ENCODE measurements at places on chromosomes 3 and 15.
A peak's percentile ranks its signal among the peaks of the same experiment; 100 is the strongest.

DNA sequence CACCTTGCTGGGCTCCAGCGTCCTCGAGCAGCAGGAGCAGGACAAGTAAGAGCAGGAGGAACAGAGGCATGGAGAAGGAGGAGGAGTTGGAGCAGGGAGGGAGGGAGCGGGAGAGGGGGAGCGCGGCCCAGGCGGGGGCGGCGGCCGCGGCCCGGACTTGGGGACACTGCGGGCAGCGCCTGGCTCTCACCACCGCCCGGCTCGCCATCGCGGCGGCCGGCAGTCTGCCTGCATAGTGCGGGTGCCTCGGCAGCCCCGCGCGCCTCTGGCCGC lies 440 bp downstream of the DCBLD2 start:
- DNase-seq, result no peak

DNA sequence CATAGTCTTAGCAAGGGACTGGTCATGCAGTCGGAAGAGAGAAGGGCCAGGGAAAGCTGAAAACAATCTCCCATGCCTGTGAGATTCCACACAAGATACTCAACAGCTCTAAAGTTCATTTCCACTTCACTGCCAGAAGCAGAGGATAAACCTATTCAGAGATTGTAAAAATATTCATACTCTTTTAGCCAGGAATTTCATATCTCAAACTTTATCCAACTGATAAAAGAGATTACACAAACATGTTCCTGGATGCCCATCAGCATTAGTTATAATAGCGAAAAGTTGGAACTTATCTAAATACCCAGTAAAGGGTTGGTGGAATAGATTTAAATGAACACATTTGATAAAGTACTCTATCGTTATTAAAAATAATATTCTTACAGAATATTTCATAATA lies 75.2 kb upstream of the ARHGEF3 start:
- DNase-seq, result no peak

- no peak for DNase-seq
Measured at GRCh38 chr3:88988906-88989305, 118.5 kb upstream of the EPHA3 start.

DNA sequence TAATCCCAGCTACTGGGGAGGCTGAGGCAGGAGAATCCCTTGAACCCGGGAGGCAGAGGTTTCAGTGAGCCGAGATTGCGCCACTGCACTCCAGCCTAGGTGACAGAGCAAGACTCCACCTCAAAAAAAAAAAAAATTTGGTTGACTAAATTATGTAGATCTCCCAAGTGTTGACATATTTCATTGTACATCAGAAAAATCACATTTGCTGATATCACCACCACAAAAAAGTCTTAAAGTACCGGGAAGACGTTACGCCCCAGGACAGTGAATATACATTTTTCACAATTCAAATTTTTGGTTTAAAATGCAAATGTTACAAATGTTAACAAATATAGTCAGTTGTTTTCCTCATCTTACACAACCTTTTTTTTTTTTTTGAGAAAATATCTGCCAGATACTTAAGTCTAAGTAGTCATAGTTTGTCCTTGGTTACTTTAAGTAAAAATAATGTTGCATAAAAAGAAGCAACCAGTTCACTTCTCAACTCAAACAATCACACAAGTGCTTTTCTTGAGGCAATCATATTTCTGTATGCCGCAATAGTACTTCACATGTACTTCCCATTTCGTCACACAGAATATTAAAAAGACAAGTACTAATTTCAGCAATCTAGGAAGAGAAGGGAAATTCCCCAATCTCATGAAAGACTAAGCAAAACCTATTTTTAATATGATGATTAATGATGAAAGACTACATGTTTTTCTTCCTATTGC lies 41.0 kb upstream of the TCF12 start:
- DNase-seq, result peak; percentile 57

GRCh38 chr3:154931484-154931883 lies 148.6 kb upstream of the MME start:
- no peak for DNase-seq

DNA sequence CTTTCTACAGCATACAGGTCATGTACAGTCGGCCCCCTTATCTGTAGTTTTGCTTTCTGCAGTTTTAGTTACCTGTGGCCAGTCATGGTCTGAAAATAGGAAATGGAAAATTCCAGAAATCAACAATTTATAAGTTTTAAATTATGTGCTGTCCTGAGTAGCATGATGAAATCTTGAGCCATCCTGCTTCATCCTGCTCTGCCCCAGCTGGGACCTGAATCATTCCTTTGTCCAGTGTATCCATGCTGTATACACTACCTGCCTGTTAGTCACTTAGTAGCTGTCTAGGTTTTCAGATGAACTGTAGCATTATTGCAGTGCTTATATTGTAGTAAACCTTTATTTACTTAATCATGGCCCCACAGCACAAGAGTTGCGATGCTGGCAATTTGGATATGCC lies 44.8 kb downstream of the AP4E1 start:
- DNase-seq, result no peak

- no peak for DNase-seq
Measured at GRCh38 chr3:45874677-45875346, 11.5 kb upstream of the CCR9 start.

GRCh38 chr3:13688034-13688433 lies 139.1 kb downstream of the FBLN2 start:
- no peak for DNase-seq

- peak; percentile 15 for DNase-seq
Measured at GRCh38 chr15:86650094-86650493, 570.4 kb downstream of the AGBL1 start.

DNA sequence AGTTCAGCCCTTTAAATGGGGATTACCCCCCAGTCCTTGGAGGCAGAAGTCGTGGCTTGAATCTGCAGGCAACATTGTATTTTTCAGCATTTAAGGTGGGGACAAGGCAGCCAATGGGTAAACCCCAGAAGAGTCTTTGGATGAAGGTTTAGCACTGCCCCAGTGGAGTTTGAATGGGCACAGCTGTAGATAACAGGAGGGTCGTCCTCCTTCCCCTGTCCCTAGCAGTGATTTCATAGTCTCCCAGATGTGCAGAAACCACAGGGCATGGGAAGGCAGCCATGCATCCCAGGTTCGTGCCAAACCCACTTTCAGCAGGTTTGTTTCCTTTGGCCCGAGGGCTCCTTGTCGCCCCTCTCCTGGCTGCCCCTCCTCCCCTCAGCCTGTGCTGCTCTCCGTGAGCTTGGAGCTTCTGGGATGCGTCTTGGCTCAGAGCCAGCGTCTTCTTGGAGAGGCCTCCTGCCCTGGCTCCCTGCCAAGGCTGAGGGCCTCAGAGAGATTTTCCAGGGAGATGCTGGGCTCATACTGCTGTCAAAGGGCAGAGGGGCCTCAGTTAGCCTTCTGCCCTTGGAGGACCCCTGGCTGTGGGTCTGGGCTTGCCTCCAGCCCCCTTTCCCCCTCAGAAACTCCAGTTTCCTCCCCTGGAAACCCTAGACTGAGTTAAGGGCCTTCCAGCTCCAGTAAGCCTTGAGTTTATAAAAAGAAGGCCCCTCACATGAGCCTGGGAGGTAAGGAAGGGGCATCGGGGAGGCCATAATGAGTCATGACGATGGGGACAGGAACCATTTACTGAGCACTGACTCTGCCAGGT lies 48.9 kb upstream of the POLG start:
- DNase-seq, result no peak

DNA sequence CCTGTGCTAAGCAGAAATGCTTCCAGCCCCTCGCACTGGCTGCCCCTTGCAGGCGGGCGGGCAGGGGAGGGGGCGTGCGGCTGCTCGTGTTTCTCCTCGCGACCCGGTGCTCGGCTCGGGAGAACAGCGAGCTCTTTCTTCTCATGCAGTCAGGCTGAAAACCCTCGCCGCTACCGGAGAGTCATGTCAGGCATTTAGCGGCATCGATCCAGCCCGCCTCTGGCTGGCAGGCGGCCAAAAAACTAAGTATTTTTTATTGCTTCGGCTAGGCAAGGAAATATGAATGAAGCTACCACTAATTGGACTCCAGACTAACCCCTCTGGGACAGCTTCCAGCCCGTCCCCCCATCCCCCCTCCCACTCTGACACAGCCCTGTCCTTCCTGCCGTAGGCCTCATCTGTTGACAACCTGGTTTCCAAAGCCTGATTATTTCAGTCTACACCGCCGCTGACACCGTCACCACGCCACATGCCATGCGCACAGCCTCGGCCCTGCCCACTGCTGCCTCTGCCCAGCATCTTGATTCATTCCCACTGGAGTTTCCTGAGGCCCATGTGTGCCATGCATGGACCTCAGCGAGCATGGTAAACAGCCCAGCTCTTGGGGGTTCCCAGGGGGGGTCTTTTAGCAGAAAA lies 35.3 kb downstream of the TLE3 start:
- DNase-seq, result no peak

DNA sequence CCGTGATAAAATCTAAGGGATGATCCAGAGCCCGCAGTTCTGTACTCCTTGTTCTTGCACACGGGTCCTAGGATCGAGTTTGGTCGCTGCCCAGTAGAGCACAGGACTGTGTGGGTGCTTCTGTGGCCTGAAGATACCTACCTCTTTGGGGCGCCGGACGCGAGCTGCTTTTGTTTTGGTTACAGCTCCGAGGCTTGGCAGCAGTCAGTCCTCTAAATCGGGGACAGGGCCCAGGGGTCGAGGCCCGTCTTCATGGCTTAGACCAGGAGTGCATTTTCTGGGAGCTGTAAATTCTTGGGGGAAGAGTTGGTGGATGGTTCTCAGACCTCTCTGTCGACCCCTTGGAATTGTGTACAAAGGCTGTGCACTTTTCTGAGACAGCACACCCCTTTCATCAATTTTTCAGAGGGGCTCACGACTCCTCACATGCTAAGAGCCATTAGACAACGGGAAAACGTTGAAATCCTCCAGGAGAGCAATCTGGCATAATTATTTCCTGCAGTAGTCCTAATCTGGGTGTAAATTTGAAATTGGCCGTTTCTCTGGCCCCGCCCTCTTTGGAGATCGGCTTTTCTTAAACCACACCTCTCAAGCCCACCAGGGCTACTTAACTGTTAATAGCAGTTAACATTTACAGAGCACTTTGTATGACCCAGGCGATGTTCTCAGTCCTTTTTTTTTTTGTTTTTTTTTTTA lies 928 bp downstream of the CEP97 start:
- peak; percentile 23 for DNase-seq

DNA sequence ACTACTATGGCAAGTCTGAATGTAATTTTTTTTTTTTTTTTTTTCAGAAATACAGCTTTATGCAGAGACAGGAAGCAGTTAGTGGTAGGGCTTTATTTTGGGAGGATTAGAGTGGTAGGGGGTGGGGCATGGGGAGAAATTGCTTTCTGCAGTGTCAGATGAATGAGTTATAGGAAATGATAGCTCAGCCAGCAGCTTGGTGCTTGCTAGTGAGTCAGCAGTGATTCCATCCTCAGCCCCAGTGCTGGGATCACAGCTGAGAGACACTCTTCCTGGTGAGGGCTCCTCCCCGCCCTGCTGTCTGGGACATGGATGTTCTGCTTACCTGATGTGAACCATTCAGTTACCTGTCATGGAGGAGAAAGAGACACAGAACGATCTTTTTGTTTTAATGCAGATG lies 39.6 kb downstream of the SEMA6D start:
- DNase-seq, result no peak

GRCh38 chr3:44995142-44995770 lies 19.2 kb downstream of the EXOSC7 start:
- no peak for DNase-seq

DNA sequence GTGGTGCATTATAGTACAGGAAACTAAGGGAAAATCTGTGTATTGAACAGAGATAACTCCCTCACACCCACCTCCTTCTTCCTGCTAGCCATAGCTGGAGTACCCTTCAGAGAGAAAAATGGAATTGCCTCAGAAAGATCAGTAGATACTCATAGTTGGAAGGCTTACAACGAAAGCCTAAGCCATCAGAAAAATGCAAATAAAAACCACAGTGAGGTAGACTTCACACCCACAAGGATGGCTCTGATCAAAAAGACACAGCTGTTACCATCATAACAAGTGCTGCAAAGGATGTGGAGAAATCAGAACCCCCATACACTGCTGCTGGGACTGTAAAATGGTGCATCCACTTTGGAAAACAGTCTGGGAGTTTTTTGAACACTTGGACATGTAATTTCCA lies 7.4 kb upstream of the DLG1 start:
- DNase-seq, result no peak

DNA sequence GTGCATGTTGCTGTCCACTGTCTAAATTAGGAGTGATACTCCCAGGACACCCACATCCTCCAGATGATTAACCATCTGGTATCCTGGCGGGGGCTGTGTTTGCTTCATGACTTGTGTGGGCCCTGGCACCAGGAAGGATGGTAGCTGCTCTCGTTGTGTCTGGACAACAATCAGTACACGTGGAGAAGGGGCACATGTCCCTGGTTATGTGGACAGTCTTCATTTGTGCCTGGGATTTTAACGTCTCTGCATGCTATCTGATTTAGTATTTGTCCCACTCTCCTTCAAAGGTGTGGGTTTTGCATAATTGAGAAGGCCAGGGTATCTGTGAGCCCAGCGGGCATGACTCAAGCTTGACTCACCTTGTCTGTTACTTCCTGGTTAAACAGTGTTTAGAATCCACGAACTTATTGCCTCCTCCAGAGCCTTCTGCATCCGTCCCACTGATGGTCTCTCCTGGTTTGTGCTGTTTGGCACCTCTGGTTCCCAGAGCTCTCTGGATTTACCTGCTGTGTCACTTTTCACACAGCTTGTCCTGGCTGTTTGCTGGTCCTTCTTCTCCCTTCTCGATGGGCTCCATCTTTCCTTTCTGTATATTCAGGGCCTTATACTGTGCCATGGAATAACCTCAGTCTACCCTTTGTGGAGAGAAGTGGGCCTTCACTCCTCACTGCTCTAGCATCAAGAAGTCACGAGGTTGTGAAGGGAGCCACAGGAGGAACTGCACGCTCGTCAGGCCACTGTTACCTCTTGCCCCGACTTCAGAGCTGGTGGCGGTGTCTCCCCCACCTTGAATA lies 32.5 kb downstream of the ARNT2 start:
- DNase-seq, result no peak

DNA sequence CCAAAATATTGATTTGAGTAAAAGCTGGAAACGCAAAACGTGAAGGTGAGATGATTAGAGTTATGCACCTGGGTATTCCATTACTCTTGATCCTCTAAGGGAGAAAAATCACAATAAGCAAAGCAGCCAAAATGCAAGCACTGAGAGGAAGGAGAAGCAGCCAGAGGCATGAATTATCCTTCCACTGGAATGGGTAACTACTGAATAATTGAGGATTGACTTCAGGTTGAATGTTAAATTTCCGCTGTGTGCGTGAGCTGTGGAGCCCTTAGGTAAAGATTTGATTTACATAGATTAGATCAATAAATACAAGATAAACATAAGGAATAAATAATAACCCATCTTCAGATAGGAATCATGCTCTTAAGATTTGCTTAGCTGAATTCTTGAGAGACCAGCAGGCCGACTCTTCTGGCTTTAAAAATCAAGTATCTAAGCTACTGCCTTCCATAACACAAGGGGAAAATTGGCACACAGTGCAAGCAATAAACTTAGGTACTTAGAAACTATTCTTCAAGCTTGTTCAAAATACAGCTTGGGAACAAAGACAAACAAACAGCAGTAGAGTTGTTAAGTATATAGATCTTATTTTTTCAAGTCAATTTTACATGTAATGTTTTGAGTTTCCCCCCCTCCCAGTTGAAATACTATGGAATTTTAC lies 1459.5 kb downstream of the ZPLD1 start:
- no peak for DNase-seq
